ENCODE measurements at places on chromosomes 6 and 20.

- no peak for DNase-seq
These were observed 47.5 kb upstream of the NHSL1 start for GRCh38 chr6:138546733-138547185.

GRCh38 chr6:40344566-40345167 is 242.5 kb downstream of the LRFN2 start:
- no peak for DNase-seq

DNA sequence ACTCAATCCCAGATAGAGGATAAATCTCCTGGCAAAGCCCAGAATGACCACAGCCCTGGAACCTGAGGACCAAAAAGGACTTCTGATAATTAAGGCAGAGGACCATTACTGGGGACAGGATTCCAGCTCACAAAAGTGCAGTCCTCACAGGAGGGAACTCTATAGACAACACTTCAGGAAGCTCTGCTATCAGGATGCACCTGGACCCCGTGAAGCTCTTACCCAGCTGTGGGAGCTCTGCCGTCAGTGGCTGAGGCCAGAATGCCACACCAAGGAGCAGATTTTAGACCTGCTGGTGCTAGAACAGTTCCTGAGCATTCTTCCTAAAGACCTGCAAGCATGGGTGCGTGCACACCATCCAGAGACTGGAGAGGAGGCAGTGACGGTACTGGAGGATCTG is 992 bp downstream of the ZSCAN16 start:
- DNase-seq: no peak

DNA sequence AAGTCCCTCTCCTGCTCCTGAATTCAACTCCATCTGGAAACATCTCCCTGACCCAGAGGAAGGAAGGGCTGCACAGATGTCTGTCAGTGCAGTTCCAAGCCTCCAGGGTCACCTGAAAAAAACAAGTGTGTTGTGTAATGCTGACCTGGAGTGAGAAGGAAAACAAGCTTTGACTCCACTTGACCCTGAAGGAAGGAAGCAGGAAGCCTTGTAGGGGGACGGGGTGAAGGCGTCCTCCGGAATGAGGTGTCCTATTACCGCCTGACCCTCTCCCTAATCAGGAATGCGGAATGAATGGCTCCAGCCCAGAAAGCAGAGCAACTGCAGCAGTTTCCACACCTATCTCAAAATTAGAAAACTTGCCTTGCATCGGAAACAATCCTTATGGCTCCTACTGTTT is 13.9 kb upstream of the ADGRF5 start:
- DNase-seq: no peak

- DNase-seq: no peak
These were observed 32.4 kb upstream of the TPBG start for GRCh38 chr6:82331031-82331773.

Data from DMS79 (cell line).